Right cardiac atrium (tissue), 5 donors: ENCODE measurements at places on chromosomes 2 and 18. TPM values are rescaled to one million over a fixed set of nuclear protein-coding genes. Genes with fewer than 3 reads are reported as not detected.

Gene DGUOK
- total RNA-seq, result 20.2 TPM

Gene SP140L
- 7.4 TPM for total RNA-seq

Gene DSG1
- 1.4 TPM for total RNA-seq

Gene NT5DC4
- not detected for total RNA-seq

Gene MYOM1
- total RNA-seq, result 479 TPM

Gene PRKAG3
- total RNA-seq, result 0.15 TPM

Gene LRATD1
- 13.5 TPM for total RNA-seq

Gene C1QL2
- not detected for total RNA-seq

Gene FAM124B
- 1.1 TPM for total RNA-seq

Gene ASB18
- total RNA-seq, result 3.4 TPM

Gene PLEK
- total RNA-seq, result 4.2 TPM

Gene SDC1
- 0.25 TPM for total RNA-seq

Gene ARMC9
- total RNA-seq, result 3.8 TPM

Gene SLC38A11
- not detected for total RNA-seq

Gene CD8A
- total RNA-seq, result 2.0 TPM

Gene CYS1
- total RNA-seq, result 4.9 TPM

Gene C2orf66
- not detected for total RNA-seq

Gene SLC19A3
- 5.0 TPM for total RNA-seq

Gene SLC8A1
- total RNA-seq, result 790 TPM

Gene THSD7B
- 0.14 TPM for total RNA-seq

Gene POTEI
- 4.5 TPM for total RNA-seq
